LHCN-M2 (cell line): ENCODE measurements at places on chromosomes 6 and 20.

DNA sequence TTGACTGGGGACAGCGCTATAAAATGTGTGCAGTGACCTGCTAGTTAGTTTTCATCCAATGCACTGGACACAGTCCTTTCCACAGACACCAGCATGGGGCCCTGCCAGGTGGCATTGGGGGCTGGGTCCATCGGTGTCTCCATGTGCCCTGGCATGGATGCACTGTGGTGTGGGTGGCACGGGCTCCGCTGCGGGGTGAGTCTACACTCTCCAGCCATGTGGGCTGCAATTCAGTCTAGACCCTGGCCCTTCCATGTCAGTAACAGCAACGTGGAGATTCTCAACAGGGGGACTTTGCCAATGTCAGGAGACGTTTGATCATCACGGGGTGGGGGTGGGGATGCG lies 100.0 kb downstream of the RAMACL start:
- no peak for DNase-seq

- DNase-seq = peak; percentile 68
Measured at GRCh38 chr6:168132531-168133167, 53.6 kb upstream of the FRMD1 start.

DNA sequence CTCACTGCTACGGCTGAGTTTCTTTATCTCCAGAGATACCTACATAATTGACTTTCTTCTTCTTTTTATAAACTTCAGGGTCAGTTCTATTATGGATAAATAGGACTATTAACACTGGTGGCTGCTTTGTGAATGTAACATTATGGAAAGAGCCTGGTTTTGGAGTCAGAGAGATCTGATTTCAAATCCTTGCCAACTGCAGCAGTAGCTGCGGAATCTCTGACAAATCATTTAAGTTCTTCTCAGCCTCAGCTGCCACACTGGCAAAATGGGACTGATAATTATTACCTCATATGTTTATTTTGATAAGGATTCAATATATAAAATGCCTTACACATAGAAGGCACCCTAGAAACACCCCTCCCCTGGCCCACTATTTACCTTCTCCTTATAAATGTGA lies 160.5 kb downstream of the BACH2 start:
- no peak for DNase-seq

DNA sequence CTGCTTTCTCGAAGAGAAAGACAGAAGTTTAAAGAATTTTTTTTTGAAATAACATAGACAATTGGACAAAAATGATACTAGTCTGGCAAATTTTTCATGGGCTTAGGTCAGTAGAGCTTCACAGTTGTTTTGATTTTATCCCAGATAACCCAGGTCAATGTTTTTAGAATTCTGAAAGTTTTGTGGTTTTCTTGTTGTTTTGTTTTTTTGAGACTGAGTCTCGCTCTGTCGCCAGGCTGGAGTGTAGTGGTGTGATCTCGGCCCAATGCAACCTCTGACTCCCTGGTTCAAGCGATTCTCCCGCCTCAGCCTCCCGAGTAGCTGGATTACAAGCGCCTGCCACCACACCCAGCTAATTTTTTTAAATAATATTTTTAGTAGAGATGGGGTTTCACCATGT lies 22.8 kb downstream of the KIF13A start:
- peak; percentile 59 for DNase-seq

DNA sequence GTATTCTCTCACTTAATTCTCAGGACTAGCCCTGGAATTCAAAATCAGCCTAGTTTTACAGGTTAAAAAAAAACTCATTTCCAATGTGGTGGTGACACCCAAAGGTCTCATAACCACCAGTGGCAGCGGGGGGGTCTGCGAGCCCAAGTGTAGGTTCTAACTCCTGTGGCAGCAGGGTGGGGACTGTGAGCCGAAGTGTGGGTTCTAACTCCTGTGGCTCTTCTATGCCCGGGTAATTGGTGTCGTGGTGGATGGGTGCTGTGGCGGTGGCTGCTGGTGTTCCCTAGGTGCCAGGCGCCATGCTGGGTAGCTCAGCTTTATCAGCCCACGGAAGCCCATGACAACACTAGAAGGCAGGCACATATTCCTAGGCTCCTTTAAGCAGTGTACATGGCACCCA lies 4.9 kb upstream of the ANKRD60 start:
- DNase-seq = no peak

DNA sequence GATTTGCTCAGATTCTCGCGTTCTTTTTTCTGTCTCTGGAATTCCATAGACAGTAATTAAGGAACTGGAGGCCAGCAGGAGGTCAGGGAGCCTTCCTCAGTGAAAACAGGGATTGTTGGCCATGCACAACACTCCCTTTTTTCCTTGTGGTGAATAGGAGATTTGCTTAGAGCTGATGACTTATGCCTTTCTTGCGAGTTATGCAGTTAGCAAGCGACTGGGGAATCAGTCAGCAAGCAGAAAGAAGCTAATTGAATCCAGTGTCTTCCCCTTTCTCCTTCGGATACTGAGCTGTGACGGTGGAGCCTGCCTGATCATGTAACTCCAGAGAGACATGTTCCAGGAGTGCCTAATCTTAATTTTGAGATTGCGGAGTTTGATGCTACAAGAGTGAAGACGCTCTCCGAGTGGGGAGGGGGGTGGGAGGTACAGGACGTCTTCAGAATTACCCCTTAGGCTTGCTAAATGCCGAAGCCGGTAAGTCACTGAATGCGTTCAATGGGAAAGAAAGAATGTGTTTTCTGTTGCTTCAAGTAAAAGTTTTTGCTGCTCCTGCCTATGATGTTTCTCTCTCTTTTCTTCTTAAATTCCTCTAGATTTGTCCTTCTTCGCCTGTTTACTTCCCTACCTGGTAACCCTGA lies 165.9 kb downstream of the SASH1 start:
- DNase-seq = peak; percentile 86

DNA sequence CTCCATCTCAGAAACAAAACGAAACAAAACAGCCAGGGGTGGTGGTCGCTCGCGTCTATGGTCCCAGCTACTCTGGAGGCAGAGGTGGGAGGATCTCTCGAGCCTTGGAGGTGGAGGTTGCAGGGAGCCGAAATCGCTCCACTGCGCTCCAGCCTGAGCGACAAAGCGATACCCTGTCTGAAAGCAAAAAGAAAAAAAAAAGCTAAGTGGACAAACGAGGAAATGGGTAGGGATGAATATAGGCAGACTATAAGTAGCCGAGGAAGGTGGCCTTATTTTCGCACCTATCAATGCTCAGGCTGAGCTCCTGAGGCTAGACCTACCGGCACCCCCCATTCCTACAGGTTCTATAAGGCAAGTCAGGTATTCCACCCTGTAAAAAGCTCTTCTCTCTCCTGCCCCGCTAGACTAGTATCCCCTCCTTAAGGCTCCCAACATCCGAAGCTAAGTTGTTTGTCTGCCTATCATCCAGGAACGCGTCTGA lies 650 bp upstream of the CASP8AP2 start:
- no peak for DNase-seq

DNA sequence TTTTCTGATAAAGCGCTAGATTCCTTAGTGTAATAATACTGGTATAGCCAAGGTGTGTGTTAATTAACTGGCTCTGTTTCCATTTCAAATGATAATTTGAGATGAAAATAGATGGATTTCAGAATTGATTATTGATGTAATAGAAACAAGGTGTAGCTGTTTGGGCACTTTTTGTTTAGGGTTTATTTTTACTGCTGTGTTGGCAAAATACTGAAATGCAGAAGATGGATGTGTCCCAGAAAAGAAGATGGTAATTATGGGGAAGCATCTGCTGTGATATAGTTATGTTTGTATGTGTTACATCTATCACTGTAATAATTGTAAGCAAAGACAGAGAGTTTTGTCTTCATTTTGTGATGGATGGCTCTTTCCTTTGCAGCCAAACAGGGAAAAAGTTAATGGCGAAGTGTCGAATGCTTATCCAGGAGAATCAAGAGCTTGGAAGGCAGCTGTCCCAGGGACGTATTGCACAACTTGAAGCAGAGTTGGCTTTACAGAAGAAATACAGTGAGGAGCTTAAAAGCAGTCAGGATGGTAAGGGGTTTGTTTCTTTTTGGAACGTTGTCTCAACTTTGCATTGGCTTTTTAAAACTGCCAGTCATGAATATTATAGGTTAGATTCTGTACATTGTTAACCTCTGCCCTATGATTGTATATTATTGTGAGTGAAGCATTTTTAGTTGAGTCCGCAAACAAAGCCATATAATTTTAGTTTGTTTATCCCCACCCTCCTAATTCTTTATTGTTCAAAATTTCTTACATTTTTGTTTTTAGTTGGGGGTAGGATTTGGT lies 8.6 kb upstream of the ACAT2 start:
- DNase-seq = peak; percentile 29

DNA sequence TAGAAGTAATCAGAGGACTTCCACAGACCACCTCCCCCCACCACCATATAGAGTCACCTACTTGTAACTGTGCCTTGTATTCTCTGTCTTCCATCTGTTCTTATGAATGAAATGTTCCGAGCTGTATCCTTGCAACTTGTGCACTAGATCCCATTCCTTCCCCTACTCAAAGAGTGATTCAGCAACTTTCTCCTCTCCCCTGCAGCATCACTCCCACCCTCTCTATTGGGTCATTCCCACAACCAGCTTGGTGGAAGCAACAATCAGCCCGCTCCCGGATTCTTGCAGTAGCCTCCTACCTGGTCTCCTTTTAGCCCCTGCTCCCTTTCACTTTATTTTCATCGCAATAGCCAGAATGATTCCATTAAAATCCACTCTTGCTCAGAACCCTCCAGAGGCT lies 34.9 kb upstream of the REV3L start:
- no peak for DNase-seq

GRCh38 chr6:50128420-50129005 lies 78.8 kb upstream of the DEFB112 start:
- peak; percentile 30 for DNase-seq

DNA sequence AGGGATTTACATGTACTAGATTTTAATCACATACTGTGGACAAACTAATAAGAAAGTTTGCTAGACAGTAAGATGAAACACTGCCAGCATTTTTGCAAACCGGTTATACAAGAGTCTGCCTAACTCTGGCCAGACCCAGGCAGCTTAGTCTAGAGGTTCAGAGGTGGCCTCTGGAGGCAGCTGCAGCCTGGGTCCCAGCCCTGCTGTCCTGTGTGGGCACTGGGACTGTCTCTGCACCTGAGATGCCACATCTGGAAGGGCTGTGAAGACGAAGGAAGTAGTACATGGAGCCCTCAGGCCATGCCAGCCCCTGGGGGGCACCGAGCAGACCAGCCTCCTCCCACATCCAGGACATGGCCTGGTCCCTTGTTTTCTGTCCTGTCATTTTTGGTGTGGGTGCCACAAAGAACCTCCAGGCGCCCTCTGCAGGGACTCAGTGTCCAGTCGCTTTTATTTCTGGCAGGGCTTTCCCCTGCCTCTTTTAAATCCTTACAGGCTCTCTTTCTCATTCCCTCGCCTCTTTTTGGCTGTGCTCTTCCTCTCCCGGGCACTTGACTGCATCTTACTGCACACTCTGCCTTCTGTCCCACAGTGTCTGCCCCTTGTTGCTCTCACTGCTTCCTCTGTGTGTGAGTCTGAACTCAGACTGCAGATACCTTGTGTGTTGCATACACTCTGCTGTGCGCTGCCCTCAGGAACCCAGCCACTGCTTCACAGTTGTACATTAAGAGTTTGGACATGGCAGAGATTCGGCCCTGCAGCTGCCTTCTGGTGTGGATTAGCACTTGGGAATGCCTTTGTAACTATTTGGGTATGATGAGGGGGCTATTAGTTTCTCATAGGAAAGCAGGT lies 216.7 kb downstream of the ZDHHC14 start:
- DNase-seq = peak; percentile 14

- DNase-seq = no peak
Measured at GRCh38 chr20:18886756-18887155, 73.2 kb downstream of the SCP2D1 start.

GRCh38 chr20:50491926-50492634 lies 18.1 kb upstream of the PTPN1 start:
- no peak for DNase-seq

DNA sequence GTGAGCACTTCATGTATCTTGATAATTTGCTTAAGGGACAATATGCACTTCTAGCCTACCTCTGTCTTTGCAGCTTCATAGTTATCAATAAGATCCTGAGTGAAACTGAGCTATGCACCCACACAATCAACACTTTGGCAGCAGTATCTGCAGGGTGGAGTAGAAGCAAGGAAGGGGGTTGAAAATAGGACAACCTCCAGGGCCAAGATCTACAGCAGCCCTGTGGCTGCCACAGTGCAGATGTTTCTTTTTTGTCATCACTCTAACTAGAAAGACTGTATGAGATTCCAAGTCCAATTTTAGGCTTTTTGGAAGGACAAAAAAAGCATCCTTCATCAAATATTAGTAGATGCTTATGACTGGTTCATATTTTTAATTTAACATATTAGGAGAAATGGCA lies 336.1 kb upstream of the CITED2 start:
- DNase-seq = no peak
